Erythroblast (primary cell): ENCODE measurements at places on chromosomes 11 and 22.

GRCh38 chr11:31509429-31510345, at the start of the genes ELP4 and IMMP1L:
Gene ELP4, plus strand, starts transcription at chr11:31509767. Its CDS starts 18 bp downstream, at chr11:31509785.
Gene IMMP1L, minus strand, starts transcription at chr11:31509622. Its CDS starts 46,346 bp downstream, at chr11:31463276.
- DNase-seq: peak; percentile 98

DNA sequence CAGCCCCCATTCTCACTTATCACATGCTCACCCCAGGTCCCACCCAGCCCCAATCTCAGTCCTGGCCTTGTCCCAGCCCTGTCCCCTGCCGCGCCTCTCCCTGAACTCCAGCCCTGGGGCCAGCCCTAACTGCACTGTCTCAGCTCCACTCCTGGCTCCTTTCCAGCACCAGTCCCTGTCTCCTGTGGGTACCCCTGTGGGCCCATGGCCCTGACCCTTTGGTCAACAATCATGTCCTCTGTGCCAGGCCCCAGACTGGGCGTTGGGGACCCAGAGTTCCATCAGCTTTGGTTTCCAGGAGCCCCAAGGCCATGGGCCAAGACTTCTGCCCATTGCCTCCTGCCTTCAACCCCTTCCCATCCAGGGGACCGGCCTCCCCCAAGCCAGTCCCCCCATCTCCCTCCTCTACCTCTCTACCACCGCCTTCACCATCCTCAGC, 757 bp downstream of the SPI1 start:
- DNase-seq: peak; percentile 72

- peak; percentile 45 for DNase-seq
Observed at GRCh38 chr22:29314537-29315285, 786 bp downstream of the RASL10A start.

- DNase-seq: no peak
Observed at GRCh38 chr11:40139066-40139465, 1320.4 kb downstream of the LRRC4C start.

DNA sequence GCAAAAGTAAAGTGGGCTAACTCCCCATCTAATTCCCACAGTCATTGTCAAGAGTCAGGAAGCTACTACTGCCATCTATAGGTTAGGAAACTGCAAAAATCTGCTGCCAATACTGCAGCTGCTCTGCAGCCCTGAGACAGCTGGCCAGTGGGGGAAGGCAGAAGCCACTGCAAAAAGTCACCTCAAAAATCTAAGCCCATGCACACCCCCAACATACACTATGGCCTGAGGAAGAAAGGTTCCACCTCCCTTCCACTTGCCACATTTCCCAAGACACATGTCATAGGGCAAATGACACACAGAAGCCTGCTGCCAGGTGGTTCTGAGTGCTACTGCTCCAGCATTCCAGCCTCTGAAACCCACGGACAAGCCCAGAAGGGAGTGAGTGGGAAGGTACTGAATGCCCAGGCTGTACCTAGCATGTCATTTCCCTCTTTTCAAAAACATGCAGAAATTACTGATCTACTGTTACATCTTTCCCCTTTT, 36.9 kb downstream of the DGCR2 start:
- peak; percentile 22 for DNase-seq

DNA sequence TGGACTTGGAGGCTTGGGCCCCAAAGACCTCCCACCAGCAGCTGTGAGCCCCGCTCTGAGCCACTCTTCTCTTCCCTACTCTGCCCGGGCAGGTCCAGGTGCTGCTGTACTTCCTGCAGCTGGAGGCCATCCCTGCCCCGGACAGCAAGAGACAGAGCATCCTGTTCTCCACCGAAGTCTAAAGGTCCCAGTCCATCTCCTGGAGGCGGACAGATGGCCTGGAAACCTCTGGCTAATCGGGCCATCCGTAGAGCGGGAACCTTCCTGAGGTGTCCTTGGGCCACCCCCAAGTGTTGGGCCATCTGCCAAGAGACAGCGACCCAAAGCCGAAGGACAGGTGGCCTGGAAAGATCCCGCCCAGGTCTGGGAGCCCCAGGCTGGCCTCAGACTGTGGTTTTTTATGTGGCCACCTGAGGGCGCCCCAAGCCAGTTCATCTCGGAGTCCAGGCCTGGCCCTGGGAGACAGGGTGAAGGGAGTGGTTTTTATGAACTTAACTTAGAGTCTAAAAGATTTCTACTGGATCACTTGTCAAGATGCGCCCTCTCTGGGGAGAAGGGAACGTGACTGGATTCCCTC, 135.1 kb downstream of the BCR start:
- peak; percentile 44 for DNase-seq

DNA sequence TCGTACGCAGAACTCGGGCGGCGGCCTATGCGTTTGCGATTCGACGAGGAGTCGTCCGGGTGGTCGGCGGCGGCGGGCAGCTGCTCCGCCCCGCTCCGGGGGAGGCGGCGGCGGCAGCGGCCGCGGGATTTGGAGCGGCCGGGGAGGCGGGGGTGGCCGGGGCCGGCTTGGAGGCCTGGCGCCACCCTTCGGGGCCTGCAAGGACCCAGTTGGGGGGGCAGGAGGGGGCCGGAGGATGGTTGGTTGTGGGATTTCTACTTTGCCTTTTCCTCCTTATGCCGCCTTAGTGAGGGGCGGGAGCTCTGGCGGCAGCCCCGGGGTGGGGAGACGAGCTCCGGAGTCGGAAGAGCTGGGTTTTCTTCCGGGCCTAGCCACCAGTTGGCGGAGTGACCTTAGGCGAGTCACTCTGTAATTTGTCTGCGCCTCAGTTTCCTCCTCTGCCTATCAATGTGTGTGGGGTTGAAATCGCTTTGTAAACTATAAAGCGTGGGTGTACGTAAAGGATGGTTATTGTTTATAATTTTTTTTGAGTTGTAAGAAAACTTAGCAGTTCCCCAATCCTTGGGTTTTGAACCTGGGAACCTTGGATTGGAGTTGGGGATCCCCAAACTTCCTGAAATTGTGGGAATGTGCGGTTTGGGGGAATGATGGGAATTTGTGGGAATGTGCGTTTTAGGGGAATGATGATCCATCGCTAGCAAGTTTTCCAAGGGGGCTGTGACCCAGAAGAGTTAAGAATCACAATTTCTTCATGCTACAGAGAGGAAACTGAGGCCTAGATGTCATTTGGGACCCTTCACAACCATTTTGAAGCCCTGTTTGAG, 679 bp downstream of the TUG1 start:
- DNase-seq: peak; percentile 85

- DNase-seq: no peak
Observed at GRCh38 chr11:17650127-17650911, 69.1 kb upstream of the MYOD1 start.

DNA sequence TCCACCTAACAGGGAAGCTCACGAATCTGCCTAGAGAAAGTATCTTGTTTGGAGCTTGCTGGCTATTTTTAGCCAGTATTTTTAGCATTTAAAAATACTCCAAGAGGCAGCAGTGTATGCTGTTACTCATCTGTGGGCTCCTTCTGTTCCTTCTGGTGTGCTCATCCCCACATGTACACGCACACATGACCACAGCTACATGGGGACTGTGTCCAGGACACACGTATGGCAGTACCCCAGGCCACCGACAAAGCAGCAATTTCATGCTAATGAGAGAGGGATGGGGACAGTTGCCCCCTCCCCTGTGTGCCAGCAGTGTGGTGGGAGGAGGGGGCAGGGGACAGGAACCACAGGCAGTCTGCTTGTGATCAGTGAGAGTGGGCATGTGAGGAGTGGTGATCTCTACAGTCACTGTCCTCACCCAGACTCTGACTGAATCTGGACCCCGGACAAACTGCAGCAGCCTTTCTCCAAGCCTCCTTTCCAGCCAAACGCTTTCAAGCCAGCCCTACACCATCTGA, 16.4 kb downstream of the USP2 start:
- DNase-seq: no peak

DNA sequence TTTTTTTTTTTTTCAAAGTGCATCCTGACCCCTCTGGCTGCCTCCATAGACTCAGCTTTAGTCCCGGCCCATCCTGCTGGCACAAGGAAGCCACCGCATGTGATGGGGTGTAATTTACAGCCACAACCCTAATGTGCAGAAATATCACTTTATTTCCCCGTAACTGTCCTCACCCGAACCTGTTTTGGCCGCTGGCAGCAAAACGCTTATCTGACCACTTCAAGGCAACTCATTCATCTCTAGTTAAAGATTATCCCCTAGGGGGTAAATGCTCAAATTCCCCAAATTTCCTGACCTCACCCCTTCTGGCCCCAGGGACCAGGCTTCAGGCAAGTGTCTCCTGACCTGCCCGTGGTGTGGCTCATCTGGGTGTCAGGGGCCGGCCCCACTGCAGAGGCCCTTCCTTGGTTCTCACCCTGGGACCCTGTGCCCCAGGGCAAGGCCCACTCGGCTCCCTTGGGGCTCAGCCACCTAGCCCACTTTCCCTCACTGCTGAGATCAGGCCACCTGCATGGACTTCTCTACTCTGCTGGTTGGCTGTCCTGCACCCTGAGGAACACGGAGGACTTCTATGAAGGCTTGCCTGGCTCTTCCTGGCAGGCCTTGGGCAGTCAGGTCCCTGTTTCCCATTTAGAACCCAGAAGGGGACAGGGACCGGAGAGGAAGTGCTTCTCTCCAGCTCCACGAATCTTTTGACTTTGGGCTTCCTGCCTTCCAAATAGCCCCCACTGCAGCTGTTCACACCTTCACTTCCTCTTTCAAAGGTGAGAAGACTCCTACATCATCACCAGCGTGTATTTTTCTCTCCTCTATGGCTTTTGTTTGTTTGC, 53.3 kb downstream of the WNT11 start:
- DNase-seq: no peak

DNA sequence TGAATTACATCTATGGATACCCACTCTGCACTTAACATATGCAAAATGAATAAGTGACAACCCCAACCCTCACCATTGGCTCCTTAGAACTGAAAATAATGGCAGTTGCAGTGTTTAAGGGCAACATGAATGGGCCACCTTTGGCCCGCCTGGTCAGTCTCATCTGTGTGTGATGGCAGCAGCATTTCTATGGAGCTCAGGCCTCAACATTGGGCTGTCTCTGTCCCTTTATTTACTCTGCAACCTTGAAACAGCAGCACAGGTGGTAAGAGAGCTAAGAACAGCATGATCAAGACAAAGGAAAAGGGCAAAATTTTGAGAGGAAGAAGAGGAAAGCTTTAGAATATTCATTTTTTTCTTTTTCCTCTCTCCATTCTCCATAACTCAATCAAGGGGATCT, 38.3 kb upstream of the TMEM135 start:
- DNase-seq: peak; percentile 29

DNA sequence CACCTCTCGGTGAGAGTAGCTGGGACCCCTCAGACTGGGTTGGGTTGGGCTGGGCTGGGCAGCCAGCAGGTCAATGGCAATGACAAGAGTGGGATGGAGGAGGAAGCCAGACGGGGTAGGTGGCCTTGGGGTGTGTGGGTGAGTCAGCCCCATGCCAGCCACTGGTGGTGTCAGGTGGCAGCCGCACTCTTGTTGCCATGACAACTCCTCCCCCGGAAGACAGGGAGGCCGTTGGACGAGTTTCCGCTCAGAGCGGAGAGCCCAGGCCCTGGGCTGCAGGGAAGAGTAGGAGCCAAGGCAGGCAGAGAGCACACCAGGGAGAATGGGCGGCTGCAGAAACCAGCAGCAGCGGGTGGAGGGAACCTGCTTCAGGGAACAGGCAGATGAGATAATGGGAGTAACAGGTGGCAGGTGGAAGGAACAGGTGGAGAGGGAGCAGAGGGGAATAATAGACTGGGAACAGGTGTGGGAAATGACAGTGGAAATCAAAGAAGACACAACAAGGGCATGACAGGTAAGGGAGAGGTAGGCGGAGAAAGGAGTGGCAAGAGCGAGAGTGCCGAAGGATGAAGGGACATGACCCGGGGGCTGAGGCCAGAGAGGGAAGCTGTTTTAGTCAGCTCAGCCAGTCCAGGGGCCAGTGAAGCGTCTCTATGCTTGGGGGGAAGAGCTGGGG, 8.7 kb downstream of the SPTBN2 start:
- DNase-seq: no peak

DNA sequence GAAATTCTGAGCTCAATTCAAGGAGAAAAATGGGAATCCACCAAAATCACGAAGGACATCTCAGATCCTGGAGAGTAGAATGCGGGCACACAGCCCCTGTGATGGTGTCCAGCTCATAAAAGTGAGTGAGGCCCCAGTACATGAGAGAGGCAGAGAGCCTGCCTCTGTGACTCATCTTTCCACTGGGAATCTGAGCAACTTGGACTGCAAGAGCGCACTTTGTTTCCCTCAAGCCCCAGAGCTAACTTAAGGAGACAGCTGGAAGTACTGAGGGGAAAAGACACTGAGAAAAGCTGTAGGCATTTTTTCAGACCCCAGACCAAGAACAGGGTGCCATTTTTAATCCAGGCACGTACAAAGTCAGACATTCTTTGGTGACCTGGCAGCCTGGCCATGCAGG, 273.7 kb downstream of the C11orf87 start:
- no peak for DNase-seq

DNA sequence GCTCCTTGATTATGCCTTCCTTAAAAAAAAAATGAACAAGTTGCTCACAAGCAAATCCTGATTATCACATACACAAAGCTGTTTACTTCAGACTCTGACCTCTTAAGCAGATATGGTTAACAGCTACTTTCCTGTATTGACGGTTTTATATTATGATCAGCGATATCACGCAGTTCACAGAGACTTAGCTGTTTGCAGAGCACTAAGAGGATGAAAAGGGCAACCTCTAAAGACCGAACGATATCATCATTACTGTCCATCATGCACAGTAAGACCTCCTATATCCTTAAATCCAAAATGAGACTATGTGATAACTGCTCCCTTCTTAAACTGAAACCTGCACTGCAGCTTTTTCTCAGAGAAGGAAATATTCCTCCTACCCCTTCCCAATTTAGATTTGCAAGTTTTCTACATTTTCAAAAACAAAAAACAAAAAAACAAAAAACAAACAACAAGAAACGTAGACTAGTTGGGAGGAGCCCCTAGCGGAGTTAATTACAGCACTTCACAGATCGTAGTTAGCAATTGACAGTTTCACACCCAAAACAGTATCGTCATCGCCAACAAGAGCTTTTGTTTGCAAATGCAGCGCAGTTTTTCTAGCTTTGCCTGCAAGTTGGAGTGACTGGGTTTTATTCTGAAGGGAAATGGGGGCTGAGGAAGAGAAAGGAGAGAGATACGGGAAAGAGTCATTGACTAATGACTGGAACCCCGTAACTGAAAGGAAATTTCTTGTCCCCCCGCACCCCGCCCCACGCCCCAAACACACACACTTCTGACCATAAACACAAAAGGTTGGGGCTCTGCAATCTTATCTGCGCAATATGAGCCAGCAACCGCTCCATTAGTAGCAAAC, 1.2 kb downstream of the DDX6 start:
- peak; percentile 82 for DNase-seq

DNA sequence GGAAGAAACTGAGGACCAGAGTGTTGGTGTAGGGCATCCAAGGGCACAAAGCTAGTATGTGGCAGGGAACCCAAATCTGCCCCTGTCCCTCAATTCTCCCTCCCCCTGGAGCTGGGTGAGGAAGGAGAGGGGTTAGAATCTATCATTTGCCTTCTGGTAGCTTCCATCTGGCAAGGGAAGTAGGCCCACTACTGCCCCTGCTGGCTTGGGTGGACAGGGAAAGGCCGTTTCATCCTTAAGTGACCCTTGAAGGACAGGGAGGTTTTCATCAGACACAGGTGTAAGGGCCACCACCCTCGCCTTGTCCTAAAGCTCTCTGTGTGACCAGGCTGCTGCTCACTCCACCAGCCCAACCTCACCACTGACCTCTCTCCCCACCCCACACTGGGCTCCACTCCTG, 22.1 kb downstream of the NECTIN1 start:
- DNase-seq: no peak
